SK-N-MC (cell line): ENCODE measurements at places on chromosomes 5 and 9.

DNA sequence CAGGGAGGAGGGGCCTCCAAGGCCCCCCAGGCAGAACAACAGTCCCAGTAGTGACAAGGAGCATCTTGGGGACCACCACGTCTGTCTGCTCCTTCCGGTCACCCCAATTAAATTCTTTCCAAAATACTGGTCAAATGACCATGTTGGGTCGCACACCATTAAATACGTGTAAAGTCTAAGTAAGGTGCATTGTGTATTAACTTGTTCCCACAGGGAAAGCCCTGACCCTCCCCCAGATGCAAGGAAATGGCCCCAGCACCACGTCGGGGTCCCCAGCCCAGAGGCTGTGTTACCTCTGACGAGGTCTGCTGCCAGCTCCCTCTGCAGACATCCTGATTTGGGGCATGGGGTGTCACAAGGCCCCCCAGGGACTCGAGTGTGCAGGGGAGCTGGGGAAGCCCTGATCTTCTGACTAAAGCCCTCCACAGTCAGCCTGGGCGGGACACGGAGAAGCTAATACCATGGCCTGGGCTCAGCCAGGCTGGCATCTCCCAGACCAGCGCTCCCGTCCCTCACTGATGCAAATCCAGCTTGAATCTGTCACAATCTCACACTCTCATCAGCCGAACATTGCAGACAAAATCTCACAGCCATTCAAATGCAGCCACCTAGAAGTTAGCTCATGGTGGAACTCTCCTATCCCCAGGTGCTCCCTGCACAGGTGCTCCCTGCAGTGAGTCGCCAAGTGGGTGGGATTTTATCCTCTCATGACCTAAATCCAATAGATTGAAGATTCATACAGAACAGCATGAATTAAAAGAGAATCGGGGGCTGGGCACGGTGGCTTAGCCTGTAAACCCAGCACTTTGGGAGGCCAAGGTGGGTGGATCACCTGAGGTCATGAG lies 13.6 kb downstream of the TERT start:
- no peak for DNase-seq

DNA sequence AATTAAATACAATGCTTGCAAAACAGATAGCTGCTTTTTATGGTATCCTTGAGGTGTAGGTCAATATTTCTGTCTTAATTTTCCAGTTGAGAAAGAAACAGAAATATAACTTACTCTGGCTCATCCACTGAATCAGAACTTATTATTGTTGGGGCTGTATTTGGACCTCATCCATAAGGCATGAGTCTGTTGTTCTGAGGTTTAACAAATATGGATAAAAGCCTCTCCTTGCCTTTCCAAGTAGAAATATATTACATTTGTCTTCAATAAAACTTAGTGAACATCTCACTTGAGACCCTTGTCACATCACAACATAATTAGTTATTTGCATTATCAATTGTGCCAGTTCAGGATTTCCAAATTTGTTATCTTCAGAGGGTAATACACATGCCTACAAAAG lies 525.8 kb downstream of the AGTPBP1 start:
- DNase-seq: no peak

DNA sequence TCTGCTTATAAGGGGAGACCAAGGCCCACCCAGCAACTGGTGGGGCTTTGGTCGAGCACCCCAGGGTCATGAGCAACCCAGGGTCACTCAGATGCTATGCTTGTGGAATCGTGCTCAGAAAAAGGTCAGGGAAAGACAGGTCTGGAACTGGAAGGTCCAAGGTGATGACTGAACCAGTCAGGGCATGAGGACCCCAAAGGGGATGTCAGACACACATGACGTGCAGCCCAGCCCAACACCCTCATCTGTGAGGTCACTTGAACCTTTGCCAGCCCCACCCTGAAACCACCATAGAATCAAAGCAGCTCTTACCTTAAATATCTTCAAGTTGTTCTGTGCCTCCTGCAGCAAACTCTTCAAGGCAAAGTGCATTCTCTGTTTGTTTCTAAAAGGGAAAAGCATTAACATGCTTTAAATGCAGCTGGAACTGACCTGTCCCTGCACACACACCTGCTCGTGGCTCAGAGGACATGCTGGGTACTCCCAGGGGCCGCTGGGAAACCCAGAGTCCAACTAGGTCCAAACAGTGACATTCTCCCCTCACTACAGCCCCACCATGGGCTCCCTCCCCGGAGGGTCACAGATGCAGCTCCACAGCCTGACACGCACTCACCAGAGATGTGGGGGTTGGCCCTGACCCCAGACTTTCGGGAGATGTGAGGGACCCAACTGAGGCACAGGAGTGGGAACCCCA lies 29.4 kb downstream of the IPPK start:
- no peak for DNase-seq

GRCh38 chr5:156532921-156533320 lies 206.0 kb downstream of the SGCD start:
- no peak for DNase-seq

DNA sequence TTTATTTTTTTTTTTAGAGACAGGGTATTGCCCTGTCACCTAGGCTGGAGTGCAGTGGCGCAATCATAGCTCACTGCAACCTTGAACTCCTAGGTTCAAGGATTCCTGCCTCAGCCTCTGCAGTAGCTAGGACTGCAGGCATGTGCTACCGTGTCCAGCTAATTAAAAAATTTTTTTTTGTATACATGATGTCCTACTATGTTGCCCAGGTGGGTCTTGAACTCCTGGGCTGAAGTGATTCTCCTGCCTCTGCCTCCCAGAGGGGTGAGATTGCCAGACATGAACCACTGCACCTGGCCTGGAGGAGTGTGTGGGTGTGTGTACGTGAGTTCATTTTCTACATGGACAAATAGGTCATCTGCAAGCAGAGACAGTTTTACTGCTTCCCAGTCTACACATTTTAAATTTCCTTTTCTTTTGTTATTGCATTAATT lies 33.8 kb downstream of the JMY start:
- no peak for DNase-seq

DNA sequence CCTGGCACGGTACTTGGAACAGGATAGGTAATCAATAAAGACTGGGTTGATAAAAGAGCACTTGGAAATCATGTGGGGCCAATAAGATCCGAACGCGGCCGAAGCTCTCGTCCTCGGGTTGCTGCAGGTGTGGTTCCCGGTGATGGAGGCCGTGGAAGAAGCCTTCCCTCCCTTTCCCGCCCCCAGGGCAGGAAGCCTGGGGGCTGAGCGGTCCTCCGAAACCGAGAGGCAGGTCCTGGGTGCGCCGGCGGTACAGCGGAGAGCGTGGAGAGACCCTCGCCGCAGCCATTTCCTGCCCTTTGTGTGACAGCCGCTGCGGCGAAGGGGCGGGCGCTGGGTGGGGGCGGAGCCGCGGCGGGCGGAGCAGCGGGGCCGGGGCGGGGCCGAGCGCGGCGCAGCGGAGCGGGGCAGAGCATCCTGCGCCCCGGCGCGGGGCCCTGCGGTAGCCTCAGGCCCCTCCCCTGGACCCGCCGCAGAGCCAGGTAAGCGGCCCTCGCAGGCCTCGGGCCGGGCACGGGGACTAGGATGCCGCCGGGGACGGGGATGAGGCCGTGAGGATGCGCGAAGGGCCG lies at the start of gene CYFIP2:
CYFIP2 (plus strand) TSS at position 410 of the 572 bp plus-strand sequence. CDS start 19,239 bp downstream, outside the sequence.
- no peak for DNase-seq

DNA sequence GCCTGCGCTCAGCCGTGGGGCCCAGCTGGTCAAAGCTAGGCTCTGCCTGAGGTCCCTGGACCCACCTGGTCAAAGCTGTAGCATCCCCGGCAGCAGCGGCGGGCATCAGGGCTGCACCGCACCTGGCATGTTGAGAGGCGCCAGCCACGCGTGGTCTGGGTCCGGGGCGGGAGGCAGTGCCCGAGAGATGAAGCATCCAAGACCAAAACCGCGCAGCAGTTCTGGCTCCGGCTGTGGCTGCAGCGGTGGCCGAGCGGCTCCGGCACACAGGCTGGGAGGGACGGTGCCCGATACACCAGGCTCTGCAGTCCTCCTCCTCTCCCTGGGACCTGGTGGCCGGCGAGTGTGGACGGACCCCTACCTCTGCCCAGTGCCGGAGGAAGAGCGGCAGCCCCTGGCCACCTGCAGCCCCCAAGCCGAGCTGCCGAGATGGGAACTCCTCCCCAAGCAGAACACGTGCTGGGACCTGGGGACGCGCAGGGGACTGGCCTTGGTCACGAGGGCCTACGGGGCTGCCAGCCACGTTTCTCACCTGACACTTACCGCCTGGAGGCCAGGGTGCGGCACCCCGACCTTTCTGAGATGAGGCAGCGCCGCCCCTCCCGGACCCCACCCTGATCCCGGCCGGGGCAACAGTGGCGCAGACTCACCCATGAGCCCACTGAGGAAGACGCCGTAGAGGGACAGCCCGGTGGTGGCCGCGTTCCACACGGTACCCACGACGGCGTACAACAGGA lies 33.0 kb downstream of the SLC9A3 start:
- no peak for DNase-seq

DNA sequence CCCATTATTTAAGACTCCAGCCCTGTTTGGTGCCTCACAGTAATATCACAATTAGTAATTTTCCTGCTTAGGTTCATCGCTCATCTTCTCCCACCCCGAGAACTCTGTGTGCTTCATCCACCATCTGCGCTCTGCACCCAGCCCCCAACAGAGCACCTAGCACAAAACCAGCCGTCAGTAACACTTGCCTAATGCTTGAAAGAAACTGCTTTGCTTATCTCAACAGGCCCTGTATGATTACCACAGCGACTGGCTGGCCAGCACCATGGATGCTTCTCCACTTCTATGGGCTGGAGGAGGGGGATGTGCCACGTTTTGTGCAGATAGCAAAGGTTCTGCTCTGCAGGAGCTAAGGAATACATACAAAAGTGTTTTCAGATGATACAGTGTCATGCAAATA lies 166.8 kb downstream of the SPOCK1 start:
- no peak for DNase-seq

- no peak for DNase-seq
Observed at GRCh38 chr5:76859591-76860247, 9.9 kb downstream of the S100Z start.

DNA sequence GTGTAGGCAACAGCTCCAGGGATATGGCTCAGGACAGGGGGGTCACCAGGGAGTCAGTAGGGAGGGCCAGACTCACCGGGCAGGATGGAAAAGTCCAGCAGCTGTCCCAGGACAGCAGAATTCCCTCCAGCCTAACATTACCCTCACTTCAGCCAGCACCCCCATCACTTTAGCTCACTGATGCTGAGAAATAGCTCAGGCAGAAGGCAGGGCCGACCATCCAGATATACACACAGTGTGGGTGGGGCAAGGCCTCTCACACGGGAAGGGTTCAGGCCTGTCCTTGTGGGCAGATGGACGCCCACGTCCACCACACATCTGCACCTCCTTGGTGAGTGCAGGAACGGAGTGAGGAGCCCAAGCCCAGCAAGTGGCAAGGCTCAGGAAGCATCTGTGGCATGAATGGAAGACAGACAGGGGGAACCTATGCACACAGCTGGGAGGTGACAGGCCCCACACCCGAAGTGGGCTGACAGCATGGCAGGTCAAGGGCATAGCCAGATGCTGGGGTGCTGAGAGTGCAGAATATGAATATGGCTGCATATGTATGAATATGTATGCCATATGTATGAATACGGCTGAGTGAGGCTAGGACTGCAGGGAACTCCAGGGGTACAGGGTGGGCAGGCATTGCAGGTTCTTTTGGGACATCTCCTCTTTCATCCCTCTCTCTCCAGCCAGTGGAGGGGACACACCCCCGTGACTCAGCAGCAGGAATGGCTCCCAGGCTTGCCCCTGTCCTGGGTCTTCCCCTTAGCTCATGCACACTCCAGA lies 17.0 kb downstream of the BICD2 start:
- DNase-seq: no peak

DNA sequence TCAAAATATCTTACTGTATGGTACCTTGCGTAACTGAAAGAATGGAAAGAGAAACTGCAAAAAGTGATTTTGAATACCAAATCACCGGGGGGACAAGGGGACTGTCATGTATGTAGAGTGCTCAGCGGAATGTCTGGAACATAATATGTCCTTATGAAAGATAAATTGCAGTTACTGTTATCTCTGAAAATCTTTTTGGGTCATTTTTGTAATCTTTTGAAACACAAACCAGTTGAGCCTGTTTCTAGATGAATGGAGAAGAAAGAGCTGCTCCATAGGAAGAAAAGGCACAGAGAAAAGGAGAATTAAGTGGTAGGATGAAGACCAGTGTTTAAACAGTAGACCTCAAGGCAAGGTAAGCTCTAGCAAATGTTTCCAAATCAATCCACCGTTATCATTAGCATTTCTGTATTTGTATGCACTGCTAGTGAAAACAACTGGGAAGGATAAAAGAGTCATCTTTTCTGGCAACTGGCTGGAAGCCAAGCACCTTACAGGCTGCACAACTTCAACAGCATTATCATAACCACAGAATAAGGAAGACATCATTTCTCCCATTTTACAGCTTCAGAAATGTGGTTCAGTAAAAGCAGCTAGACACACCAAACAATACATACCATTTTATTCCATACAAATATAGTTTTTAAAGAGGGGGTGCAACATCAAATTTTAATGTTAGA lies 158.5 kb downstream of the TRPM3 start:
- no peak for DNase-seq

DNA sequence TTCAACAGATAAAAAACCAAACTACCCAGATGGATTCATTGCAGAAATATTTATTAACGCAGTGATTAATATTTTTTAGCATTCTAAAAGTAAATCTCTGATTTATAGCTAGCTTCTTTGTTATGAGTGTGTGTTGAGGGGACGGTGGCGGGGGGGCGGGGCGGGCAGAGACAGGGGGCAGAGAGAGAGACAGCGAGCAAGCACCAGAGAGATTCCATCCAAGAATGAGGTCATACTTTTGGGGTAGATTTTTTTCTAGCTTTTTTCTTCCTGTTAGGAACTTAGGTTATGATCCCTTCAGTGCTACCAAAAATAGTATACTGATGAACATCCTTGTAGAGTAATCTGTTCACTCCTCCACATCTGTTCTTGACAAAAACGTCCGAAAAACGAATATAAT lies 500 bp upstream of the ZNF883 start:
- DNase-seq: no peak

- no peak for DNase-seq
Observed at GRCh38 chr9:34124926-34125325, 1.6 kb downstream of the DCAF12 start.

GRCh38 chr9:119240546-119240945 lies 128.7 kb downstream of the BRINP1 start:
- DNase-seq: no peak

DNA sequence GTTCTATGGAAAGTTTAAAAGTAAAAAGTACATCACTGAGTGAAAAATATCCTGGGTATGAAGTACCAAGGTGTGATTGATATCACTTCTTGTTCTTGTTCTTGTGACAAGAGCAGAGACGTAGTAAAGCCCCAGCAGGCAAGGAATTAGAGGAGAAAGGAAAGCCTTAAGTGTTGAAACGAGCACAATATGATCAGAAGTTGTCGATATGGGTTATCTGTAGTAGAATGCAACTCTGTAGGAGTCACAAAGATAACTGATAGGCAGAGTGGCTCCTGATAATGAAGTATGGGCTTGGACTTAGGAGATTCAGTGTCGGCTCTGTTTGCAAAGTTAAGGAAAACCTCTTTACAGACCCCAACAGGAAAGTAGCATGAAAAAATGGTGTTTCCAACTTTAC lies 1179.1 kb downstream of the DTWD2 start:
- no peak for DNase-seq
